Caki2 (cell line): ENCODE measurements at places on chromosomes 5 and 9. TPM values are rescaled to one million over a fixed set of nuclear protein-coding genes. Genes with fewer than 3 reads are reported as not detected.

Gene CATSPER3
- total RNA-seq = 1.1 TPM in 1 of 2 replicates, not detected in the other

Gene C5orf58
- total RNA-seq = not detected in 2 replicates

GRCh38 chr5:120808135-120808534 is 344.0 kb downstream of the PRR16 start:
- DNase-seq = no peak

DNA sequence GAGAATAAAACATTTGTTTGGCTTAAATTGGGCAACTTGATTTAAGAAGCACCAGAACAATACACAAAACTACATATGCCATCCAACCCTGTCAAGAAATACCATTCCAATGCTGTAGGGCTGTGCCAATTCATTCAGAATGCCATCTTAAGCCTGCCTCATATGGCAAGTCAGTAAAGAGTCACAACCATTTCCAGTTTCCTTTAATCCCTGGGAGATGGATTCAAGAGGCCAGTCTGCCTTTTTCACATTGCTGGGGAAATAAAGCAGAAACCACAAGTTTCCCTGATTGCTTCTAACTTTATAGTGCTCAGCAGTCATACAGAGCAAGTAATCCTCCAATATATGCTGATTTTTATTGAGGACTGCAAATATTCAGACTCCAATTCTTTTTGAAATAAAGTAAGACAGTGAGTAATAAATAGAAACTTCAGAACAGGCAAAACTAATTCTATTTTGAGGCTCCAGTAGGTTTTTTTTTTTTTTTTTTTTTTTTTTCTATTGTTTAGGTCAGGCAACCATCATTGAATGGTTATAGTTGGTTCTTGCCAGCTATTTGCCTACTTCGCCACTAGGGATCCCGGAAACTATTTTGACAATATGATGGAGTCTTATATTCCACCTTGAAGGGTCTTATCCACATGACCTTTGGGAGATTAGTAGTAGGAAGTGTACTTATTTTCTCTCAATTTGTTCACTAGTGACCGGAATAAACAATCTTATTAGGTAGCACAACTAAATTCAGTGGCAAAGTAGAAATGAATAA is 400.9 kb upstream of the MEF2C start:
- DNase-seq = no peak

GRCh38 chr5:167770461-167770860 is 521.0 kb upstream of the WWC1 start:
- DNase-seq = no peak

DNA sequence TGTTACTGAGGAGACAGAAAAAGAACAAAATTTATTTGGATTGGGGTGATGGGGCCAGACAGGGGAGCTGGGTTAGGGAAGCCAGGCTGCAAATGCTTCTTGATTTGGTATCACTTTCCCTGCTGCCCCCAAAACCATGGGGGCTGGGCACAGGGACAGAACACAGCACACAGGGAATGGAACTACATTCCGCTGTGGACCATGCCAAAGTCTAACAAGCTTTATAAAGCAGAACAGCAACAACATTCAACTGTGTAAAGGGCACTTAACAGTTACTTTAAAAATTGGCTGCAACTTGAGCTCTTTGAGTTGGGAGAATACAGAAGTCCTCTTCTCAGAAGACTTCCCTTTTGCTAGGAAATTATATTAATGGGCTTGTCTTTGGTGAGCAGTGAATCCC is 23.8 kb downstream of the C5orf58 start:
- no peak for DNase-seq
